ENCODE measurements at places on chromosomes 5 and 9.

- DNase-seq: no peak
Observed at GRCh38 chr5:129125819-129126218, 31.3 kb downstream of the ISOC1 start.

GRCh38 chr9:109705515-109705914 lies 74.5 kb upstream of the PALM2AKAP2 start:
- DNase-seq: no peak

DNA sequence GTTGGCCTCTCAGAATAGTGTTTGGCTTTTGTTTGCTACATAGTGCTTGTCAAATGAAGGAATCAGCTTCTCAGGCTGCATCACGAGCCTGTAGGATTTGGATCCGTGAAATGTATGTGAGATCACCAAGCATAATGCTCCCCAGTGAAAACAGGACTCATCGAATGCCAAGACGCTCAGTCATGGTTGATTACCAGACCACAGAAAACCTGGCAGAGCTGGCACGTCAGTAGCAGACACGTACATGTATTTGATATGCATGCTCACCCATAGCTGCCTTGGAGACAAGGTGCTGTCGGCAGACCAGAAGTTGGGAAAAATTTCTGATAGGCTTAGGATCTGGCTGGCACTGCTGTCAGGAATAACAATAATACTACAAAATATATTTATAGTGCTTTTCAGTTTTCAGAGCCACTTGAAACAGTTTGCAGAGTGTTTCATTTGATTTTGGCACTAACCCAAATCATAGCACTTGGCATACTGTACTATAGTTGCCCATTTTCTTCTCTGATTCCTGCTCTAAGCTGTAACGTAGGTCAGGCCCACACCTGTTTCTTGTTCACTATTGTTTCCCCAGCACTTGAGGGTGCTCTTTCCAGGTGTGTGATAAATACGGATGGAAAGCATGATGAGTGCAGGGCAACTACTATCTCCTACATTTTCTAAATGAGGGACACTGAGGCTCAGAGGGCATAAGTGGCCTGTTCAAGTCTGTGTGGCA lies 226.1 kb downstream of the NR3C1 start:
- no peak for DNase-seq

DNA sequence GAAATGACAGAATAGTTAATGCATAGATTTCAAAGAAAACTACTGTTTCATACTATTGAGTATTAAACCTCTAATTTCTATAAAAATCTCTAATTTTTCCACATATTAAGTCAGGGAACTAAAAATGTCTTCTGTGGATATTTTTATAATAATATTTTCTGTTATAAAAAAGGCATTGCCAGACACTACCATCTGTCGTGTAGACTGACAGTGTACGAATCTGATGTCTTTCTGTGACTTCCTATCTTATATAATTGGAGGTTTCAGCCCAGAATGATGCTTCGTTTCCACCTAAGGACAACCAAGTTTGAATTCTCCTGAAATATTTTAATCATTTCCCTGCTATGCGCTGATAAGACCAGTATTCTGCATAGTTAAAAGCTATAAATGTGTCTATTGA lies 456.6 kb upstream of the ARRDC3 start:
- no peak for DNase-seq

GRCh38 chr5:179731791-179732411 lies 721 bp upstream of the MAML1 start:
- no peak for DNase-seq

DNA sequence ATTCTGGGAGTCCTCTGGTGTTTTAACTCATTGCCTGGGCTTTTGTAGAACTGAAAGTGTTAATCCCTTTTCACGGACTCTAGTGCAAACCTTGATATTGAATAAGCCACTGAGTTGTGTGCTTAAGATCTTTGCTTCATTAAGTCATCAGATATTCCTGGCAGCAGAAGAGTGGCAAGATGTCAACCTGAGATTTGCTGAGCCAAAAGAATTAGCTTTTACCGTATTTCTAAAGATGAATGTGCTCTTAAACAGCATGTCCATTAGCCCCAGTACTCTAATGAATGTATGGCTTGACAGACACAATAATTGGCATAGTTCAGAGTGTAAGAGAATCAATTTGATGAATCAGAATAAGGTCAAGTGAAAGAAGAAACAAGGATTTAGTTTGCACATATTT lies 87.2 kb upstream of the CDH6 start:
- no peak for DNase-seq

GRCh38 chr5:60842871-60843385 lies 1.1 kb downstream of the ELOVL7 start:
- DNase-seq: no peak

DNA sequence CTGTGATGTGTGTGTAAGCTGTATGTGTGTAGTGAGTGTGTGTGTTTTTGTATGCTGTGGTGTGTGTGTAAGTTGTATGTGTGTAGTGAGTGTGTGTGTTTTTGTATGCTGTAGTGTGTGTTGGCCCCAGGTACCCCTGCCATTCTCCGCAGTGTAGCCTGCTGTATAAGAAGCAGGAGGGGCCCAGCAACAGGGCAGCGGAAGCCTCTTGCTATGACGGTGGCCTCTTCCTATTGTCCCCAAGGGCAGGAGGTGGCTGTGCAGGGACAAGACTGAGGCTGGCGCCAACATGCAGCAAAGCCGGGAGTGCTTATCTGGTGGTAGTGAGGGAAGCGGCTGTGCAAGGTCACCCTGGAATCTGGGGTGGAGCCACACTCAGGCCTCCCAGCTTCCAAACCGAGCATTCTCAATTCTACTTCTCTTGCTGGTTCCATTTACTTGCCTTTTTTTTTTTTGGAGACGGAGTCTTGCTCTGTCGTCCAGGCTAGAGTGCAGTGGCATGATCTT lies 5.1 kb downstream of the SPAAR start:
- DNase-seq: peak; percentile 62

GRCh38 chr5:3741374-3741770 lies 145.7 kb downstream of the IRX1 start:
- no peak for DNase-seq

GRCh38 chr9:38422555-38423260 lies 1.5 kb downstream of the IGFBPL1 start:
- no peak for DNase-seq

GRCh38 chr9:109806506-109807115 lies 26.6 kb downstream of the PALM2AKAP2 start:
- no peak for DNase-seq

DNA sequence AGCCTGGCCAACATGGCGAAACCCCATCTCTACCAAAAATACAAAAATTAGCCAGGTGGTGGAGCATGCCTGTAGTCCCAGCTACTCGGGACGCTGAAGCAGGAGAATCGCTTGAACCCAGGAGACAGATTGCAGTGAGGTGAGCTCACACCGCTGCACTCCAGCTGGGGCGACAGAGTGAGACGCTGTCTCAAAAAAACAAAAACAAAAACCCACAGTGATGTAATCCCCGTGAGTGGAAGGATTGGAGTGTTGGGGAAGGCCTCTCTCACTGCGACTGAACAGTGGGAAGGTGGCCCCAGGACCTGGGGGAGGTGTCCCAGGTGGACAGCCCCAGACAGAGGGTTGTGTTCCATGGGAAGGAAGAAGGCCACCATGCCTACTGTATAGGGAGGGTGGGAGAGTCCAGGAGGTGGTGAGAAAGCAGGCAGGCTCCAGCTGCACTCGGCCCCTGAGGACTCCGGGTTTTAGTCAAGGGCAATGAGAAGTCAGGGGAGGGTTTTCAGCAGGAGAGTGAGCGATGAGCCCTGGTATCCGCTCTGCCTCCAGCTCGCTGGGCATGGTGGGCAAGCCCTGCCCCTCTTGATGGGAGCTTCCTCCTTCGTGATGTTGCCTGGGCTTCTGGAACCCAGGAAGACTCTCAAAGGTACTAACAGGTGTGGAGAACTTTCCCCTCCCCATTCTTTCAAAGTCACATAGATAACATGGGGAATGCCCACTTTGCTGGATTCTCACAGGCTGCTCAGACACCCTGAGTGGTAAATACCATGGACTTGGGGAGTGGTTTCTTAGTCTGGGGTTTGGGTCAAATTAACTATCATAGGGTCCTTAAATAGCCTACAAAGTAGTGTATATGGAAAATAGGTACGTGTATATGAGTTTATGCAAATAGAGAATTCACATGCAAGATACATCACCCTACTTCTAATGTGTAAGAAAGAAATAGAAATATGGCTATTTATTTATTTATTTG lies 74.7 kb downstream of the PPARGC1B start:
- DNase-seq: no peak
